ENCODE measurements at places on chromosomes 11 and 22.

- no peak for DNase-seq
Observed at GRCh38 chr22:40190501-40190900, 12.8 kb downstream of the TNRC6B start.

GRCh38 chr11:100574894-100575769 lies 112.0 kb upstream of the ARHGAP42 start:
- DNase-seq, result no peak

DNA sequence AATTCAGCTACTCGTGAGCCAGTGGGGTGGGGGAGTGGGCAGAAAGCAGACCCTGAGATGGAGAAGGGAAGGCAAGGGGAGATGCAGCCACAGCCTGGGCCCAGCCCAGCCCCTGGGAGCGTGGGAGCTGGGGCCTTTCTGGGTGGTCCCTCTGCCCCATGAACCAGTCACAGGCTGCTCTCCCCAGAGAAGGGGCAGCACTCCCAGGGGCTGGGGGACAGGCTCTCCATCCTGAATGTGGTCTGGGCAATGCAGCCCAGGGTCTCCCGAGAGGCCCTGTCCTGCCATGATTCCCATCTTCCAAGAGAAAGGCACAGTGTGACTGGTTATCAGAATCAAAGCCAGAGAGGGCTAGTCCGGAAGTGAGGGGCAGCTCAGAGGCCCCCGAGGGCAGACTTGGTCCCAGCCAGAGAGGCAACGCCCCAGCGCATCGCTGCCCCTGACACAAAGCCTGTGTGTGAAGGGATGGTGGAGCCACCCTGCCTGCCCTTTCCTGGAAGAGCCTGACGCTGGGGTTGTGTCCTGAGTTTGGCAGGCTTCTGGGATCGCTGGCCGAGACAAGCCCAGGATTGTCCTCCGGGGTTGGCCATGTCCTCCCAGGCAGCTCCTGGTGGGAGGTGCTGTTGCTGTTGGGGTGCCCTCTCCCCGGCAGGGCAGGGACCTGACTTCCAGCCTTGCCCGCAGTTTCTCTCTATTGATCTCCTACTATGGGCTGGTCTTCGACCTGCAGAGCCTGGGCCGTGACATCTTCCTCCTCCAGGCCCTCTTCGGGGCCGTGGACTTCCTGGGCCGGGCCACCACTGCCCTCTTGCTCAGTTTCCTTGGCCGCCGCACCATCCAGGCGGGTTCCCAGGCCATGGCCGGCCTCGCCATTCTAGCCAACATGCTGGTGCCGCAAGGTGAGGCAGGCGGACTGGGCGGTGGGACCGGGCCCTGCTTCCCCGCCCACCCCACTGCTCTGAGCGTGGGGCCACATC lies 23.8 kb upstream of the SLC22A12 start:
- DNase-seq, result no peak

GRCh38 chr11:115920841-115921480 lies 416.7 kb upstream of the CADM1 start:
- DNase-seq, result no peak

DNA sequence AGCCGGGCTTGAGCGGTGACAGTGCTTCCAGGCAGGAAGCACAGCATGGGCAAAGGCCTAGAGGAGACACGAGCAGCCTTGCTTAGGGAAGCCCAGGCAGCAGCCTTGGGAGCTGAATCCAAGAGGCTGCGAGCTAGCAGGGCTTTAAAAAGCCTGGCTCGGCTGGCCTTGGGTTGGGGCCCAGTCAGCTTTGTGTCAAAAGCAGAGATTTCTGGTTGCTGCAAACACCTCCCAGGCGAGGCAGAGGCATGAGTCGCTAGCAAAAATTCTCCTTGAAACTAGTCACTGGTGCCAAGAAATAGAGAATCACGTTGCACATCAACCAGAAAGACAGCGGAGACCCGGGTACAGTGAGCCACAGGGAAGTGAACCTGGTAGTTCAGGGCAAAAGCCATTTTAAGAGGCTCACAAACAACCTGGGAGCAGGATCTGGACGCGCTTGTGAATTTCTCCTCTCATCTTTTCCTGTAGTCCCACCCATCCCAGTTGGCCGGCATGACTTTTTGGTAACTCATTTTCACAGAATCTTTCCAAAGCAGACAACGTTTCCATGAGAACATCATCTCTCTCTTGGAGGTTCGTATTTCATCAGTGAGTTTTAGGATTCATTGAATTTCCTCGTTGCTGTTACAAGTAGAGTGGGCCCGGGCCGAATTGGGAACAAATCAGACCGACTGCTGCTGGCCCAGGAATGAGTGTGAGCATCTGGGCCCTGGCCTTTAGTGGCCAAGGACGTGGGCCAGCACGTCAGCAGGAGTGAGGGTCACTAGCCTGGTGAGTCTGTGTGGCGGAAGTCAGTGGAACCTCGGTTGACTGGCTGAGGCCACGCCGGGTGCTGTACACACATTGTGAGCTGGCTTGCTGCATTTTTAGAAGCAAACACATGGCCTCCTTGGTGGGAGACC lies 16.4 kb upstream of the FGF4 start:
- DNase-seq, result no peak

- no peak for DNase-seq
Observed at GRCh38 chr22:30313527-30314363, 13.0 kb downstream of the TBC1D10A start.

DNA sequence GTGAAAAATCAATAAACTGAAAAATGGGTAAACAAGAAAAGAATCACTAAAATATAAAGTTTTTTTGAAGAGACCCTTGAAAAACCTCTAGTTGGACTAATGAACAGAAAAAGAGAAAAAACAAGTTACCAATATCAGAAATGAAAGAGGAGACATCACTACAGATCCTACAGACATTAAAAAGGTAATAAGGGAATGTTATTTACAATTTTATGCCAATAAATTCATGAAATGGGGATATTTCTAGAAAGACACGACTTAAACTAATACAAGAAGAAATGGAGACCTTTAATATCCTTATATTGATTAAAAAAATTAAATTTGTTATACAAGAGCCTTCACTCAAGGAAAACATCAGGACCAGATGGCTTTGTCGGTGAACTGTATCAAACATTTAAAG lies 109.4 kb downstream of the TBC1D22A start:
- no peak for DNase-seq

DNA sequence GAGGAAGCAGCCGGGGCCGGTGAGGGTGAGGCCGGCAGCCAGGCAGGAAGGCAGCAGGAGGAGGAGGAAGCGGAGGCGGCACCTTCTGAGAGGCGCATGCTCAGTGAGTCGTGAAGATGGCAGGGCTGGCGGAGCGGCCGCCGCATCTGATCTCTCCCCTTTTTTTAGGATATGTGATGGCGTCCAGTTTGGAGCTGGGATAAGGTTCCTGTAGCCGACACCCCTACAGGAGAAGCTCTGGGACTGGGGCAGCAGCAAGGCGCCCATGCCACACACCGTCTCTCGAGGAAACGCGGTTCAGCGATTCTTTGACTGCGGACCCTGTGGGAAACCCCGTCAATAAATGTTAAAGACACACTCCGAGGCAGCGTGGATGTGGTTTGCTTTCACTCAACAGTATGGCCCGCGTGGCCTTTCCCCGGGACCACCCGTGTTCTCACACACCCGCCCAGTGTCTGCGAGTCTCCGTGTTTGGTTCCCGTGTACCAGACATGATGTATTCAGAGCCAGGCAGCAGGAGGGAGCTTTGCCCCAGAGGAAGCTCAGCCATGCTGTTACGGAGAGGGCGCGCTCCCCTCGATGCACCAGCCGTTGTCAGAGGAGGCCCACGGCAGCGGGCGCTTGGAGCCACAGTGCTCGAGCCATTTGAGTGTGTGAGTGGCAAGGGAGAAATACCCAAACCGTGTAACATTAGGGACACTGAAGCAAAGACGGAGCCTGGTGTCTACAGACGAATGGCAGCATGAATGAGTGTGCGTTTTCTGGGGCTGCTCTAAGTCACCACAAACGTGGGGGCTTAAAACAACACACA lies 27.7 kb upstream of the PARVB start:
- peak; percentile 54 for DNase-seq

GRCh38 chr11:67614730-67615714 lies 8.3 kb downstream of the NDUFV1 start:
- DNase-seq, result peak; percentile 47

DNA sequence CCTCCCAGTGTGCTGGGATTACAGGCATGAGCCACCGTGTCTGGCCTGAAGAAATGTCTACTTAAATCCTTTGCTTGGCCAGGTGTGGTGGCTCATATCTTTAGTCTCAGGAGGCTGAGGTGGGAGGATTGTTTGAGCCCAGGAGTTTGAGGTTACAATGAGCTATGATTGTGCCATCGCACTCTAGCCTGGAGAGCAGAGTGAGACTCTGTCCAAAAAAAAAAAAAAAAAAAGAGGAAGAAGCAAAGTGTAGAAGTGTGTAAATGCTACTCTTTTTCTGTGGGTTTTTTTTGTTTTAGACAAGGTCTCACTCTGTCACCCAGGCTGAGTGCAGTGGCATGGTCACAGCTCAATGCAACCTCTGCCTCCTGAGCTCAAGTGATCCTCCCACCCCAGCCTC lies 6.4 kb upstream of the ATG16L2 start:
- no peak for DNase-seq

DNA sequence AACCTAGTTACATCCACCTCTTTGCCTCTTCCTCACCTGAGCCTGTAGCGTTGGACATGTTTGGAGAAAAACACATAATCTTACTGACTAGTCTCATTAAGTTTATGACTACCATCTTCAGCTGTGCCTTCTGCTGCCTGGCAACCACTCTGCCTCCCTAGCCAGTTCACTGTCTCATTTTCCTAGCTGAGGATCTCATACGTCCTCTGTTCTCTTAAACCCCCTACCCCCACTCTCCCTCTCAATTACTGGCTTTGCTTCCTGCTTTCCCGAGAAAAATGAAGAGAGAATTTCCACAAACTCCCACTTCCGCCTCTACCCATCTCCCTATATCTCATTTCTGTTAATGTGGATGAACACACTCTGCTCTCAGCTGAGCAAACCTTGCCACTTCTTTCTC lies 239.3 kb upstream of the POU2AF2 start:
- no peak for DNase-seq

DNA sequence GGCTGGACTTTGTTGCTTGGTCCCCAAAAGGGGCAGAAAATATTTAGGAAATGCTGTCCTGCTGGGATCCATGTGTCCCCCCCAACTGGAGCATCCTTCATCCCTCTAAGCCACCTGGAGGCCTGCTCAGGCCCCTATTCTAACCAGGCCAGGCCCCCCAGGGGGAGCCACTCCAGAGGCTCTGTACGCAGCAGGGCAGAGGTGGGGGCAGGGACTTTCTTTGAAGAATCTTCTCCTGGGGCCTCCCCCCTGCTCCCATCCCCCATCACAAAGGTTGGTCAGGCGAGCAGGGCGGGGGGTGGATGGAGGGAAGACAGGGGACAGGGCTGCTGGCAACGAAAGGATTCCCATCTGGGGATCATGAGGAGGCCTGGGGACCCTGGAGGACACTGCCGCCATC lies 170.8 kb downstream of the MN1 start:
- DNase-seq, result no peak

- no peak for DNase-seq
Observed at GRCh38 chr11:72732329-72732728, 19.9 kb downstream of the ARAP1 start.

GRCh38 chr11:10377183-10377582 lies 72.3 kb downstream of the ADM start:
- no peak for DNase-seq

DNA sequence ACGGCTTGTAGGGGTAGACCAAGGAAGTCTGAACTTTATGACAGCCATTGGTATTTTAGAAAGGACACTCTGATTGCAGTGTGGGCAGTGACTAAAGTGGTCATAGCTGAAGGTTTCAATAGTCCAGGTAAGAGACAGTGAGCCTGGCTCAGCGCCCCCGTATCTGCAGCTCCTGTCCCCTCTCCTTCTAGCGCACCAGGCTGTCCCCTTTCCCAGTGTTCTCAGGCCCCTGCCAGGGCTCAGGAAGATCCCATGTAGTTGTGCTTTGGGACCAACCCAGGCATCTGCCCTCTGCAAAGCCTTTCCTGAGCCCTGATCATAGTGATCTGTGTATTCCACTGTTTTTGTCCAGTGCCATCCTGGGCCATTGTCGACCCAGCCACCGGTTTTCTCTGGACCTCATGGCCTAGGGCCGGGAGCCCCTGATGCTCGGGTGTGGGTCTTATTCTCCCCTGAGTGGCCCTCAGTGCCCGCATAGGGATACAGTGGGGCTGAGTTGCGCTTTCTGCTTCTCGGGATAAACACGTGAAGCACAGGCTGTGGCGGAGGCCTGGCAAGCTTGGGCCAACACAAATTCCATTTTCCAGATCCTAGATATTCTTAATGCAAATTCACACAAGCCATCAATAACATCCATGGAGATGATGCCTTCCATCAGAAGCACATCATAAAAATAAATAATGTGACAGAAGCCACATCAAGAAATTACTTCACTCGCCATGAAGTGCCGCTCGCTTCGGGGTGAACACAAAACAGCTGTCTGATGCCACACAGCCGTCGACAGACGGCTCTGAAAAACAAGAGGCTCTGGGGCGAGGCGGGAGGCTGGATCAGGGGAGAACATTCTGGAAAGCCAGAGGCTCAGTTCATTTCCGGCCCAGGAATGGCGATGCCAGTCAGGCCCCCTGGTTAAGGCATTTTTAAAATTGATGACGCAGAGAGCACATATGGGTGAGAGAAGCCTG lies 805.0 kb downstream of the TBC1D22A start:
- no peak for DNase-seq

DNA sequence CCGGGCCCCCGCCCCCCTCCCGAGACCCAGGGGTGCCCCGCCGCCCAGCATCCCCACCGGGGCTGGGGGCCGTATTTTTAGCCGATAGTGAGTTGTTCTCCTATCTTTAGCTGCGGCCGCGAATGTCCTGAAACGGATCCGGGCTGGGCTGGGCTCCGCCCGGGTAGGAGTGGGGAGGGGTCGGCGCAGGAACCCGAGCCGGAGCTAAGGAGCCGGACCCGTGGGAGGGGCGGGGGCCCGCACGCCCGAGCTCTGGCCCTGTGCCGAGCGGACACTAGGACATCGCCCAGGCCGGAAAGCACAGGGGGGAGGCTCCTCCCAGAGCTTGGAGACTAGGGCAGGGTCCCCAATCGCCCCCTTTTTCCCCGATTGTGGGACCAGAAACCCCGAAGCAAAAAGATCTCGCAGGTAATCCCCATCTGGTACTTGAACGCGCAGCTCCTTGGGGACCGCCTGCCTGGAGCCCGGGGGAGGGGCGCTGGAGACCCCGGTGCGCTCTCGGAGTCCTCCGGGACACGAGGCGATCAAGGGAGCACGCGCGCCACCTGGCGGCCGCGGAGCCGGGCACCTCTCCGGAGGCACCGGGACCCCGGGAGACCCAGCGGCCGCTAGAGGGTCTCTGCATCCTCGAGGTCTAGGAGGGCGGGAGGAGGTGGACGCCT lies 669 bp downstream of the CDC42EP2 start:
- peak; percentile 76 for DNase-seq
